ENCODE measurements at places on chromosomes 7 and 10. TPM values are rescaled to one million over a fixed set of nuclear protein-coding genes. Genes with fewer than 3 reads are reported as not detected.

DLX5 gene
- 0.13 TPM for total RNA-seq

TAF5 gene
- 3.3 TPM for total RNA-seq

GPR37 gene
- total RNA-seq, result 6.5 TPM

HKDC1 gene
- total RNA-seq, result 0.13 TPM

GCK gene
- 0.56 TPM for total RNA-seq

ZNF117 gene
- 3.4 TPM for total RNA-seq

VSTM4 gene
- total RNA-seq, result 6.6 TPM

PLXNA4 gene
- 0.65 TPM for total RNA-seq

C10orf71 gene
- not detected for total RNA-seq

All from epithelial cell of alveolus of lung (primary cell).